ENCODE measurements at places on chromosomes 7 and 10. TPM values are rescaled to one million over a fixed set of nuclear protein-coding genes. Genes with fewer than 3 reads are reported as not detected.

DNA sequence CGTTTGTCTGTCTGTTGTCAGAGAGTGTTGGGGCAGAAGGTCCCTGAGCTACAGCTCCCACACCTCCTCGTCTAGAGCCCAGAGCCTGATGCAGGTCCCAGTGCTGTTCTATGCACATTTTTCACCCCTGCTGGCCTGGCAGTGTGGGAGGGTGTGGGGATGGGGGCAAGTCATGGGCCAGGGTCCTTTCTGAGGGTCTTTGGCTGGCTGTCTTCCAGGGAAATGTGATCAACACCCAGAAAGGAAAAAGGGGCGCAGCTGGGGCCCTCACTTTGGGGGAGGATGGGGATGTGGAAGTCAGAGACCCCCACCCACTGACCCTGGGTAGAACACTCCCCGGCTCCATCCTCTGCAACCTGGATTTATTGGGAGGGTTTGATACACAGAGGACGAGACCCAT lies 50.0 kb upstream of the ZNF716 start:
- no peaks in the 10 kb centered on the region for H3K36me3 ChIP-seq
- H3K27ac ChIP-seq = no peak overlapping the region
- H3K4me1 ChIP-seq = no peaks in the 10 kb centered on the region
- no peak for DNase-seq

DNA sequence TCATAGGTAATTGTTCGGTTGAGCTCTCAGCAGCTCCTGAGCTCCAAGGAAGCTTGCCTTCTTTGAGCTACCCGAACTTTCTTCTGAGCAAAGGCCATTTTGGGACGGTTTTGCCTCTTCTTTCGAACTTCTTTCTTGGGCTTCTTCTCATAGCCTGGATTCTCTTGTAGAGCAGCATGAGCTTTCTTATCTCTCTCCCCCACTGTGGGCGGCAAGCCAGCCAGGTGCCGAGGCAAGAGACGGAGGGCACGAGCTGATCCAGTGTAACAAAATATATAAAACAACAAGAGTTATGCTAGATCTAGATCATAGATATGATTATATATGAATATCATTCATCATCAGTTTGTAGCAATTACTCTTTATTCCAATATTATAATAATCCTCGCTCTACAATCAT lies 16.5 kb upstream of the KNDC1 start:
- H3K4me1 ChIP-seq = no peaks in the 10 kb centered on the region
- no peak for DNase-seq
- H3K4me3 ChIP-seq = no peak overlapping the region
- H3K36me3 ChIP-seq = no peaks in the 10 kb centered on the region
- H3K27me3 ChIP-seq = peaks cover 27% of the 10 kb centered on the region

DNA sequence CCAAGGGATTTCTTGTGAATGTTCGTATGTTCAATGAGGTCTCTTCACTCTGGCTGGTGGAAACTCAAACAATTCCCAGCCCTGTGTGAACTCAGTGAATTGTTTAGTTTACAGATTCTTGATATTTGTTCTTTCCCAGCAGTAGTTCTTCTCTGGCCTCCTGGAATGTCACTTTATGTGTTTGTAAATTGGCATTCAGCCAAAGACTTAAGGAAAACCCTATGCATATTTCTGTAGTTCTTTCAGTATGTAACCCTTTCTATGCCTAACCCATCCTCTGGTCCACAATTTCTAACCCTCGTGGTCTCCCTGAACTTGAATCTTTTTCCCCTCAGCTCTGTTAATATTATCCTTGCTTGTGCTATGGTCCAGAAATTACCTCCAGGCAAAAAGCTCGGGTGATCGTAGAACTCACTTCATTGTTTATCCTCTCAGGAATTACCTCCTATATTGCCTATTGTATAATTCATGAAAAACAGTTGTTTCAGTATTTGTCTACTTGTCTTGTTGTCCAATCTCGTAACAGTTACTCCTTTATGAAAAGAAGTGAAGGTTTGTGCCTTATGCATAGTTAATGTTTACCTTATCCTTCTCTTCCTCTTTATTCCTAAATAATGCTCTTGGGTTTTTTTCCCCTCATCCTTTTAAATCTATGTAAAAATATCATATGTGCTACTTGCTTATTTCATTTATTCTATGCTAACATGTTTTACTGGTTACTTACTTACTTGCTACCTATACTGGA lies 23.7 kb upstream of the AGR3 start:
- H3K27ac ChIP-seq = no peak overlapping the region
- H3K27me3 ChIP-seq = no peaks in the 10 kb centered on the region
- peaks cover 13% of the 10 kb centered on the region for H3K4me1 ChIP-seq
- H3K36me3 ChIP-seq = no peaks in the 10 kb centered on the region
- no peak overlapping the region for H3K4me3 ChIP-seq

- no peak overlapping the region for H3K27ac ChIP-seq
- H3K4me3 ChIP-seq = no peak overlapping the region
- no peak for DNase-seq
- H3K27me3 ChIP-seq = peaks cover 22% of the 10 kb centered on the region
- H3K4me1 ChIP-seq = no peaks in the 10 kb centered on the region
These were observed 76.2 kb upstream of the APBB1IP start for GRCh38 chr10:26361971-26362370.

DNA sequence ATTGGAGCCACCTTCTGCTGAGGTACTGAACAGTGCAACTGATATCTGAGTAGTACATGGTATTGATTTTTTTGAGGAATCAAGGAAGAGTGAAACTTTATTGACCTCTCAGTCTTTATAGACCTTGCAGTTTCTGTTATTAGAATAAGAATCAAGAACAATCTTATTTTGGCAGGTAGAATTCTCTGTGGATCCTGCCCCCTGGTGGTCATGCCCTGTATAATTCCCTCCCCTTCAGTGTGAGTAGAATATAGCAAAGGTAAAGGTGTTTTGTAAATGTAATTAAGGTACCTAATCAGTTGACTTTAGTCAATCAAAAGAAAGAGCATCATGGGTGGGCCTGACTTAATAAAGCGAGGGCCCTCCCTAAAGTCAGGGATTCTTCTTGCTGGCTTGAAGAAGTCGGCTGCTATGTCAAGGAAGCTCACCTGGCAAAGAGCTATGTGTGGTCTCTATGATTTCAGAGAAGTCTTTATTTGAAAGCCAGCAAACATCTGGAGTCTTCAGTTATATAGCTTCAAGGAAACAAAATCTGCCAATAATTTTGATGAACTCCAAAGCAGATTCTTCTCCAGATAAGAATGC lies 142.8 kb downstream of the LSM5 start:
- no peaks in the 10 kb centered on the region for H3K36me3 ChIP-seq
- peaks cover 18% of the 10 kb centered on the region for H3K27me3 ChIP-seq
- H3K4me3 ChIP-seq = no peak overlapping the region
- H3K4me1 ChIP-seq = no peaks in the 10 kb centered on the region

DNA sequence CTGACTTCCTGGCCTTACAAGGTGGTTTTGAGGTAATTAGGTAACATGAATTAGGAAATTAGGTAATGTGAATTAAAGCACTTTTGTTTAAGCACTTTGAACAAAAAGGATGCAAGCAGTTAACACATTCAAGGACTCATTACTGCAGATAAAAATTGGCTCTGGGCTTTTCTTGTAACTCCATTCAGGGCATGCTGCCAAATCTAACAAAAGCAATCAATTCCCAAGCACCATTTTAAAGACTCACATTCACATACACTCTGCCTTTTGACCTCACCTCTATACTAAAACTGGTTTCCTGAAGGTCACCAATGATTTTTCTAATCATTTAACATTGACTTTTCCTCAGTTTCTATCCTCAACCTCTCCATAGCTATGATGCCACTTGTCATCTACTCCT lies 251.2 kb upstream of the RHOBTB1 start:
- no peak for DNase-seq
- H3K4me1 ChIP-seq = no peaks in the 10 kb centered on the region
- H3K36me3 ChIP-seq = no peaks in the 10 kb centered on the region
- H3K27me3 ChIP-seq = no peaks in the 10 kb centered on the region

- no peaks in the 10 kb centered on the region for H3K27me3 ChIP-seq
- H3K27ac ChIP-seq = no peak overlapping the region
- H3K4me1 ChIP-seq = no peaks in the 10 kb centered on the region
- no peak for DNase-seq
These were observed 210.1 kb upstream of the KCTD7 start for GRCh38 chr7:66418537-66418936.

GRCh38 chr10:95183271-95184230 lies 10.5 kb upstream of the ACSM6 start:
- peaks cover 57% of the 10 kb centered on the region for H3K27me3 ChIP-seq
- peak overlapping the region; percentile 40 for H3K4me3 ChIP-seq
- no peak overlapping the region for H3K27ac ChIP-seq
- peak; percentile 57 for DNase-seq
- H3K4me1 ChIP-seq = no peaks in the 10 kb centered on the region

GRCh38 chr10:133087679-133088178 lies at the start of gene ADGRA1:
TSS of gene ADGRA1 (plus strand) at chr10:133087924. CDS start at chr10:133088910, 986 bp downstream.
- H3K27ac ChIP-seq = no peak within 1 kb of the TSS
- peak within 1 kb of the TSS; percentile 38 for H3K4me3 ChIP-seq
- no peaks in the 10 kb centered on the region for H3K36me3 ChIP-seq
- H3K27me3 ChIP-seq = peaks cover 36% of the 10 kb centered on the region
- no peaks in the 10 kb centered on the region for H3K4me1 ChIP-seq

DNA sequence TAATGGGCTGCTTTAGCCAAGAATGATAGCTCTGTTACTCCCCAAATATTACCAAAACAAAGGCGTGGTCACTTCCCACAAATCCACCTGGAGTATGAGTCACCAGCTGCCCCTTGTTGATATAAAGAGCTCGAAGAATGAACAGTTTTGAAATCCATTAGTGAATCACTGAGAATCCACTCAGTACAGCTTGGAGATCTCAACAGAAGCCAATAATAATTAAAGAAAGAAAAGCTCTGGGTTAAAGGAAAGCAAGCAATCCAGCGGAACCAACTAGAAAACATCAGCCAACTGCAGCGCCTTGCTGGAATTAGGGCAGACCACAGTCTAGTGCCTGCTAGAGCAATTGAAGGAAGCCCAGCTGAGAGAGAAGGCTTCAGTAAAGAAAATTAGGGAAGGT lies 576.0 kb upstream of the C7orf33 start:
- H3K4me1 ChIP-seq = no peaks in the 10 kb centered on the region
- DNase-seq = no peak
- no peak overlapping the region for H3K27ac ChIP-seq
- H3K4me3 ChIP-seq = no peak overlapping the region
- no peaks in the 10 kb centered on the region for H3K27me3 ChIP-seq
- H3K36me3 ChIP-seq = no peaks in the 10 kb centered on the region

- no peak overlapping the region for H3K27ac ChIP-seq
- no peak for DNase-seq
- no peaks in the 10 kb centered on the region for H3K36me3 ChIP-seq
- no peaks in the 10 kb centered on the region for H3K4me1 ChIP-seq
These were observed 1361.2 kb downstream of the XPNPEP1 start for GRCh38 chr10:108562105-108562504.

DNA sequence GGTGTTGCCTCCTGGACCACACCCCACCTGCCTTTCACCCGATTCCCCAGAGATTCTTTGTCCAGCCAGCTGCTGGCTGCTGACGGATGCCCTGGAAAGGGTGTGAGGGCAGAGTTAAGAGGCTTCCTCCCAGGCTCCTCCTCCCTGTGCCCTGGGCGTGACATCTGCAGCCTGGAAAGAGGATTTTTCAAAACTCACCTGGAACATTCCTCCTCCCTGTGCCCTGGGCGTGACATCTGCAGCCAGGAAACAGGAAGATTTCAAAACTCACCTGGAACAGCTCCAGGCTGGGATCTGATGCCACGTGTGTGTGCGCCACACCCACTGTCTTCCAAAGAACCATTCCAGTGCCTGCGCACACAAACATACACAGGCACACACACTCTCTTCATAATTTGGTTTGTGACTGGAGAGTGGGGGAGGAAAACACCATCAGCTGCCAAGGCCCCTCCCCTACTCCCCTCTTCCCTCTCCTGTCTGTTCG lies 5.2 kb downstream of the MARVELD1 start:
- peaks cover 27% of the 10 kb centered on the region for H3K4me1 ChIP-seq
- no peak for DNase-seq
- no peaks in the 10 kb centered on the region for H3K27me3 ChIP-seq
- H3K36me3 ChIP-seq = peaks cover 12% of the 10 kb centered on the region

DNA sequence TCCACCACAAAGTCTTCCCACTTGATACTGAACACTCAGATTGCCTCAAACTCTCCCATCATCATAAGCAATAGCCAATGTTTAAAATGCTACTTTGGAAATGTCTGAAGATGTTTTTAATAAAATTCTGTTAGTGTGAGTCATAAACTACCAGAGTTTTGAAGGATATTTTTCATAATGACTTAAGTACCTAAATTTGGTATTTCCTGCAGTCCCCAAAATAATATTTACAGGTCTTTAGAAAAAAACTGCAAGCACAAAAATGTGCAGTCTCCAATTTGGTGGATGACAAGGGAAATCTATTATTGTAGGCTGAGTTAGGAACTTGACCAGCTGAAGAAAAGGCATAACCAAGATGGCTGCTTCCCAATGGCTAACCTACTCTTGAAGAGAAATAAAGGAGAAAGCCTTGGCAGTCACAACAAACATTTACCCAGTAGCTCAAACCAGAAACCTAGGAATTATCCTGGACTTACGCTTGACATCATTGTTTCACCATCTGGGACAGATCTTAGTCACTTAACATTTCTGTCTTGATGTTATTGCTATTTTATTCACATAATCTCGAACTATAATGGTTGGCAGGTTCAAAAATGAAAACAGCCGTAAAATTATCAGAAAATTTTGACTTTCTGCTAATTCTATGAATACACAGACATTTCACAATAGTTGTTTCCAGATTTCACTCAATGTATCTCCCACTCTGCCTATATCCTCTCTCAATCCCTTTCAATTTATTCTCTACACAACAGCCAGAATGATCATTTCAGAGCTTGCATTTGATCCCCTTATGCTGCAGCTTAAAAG lies 111.2 kb upstream of the STEAP1B start:
- H3K4me1 ChIP-seq = no peaks in the 10 kb centered on the region
- no peak overlapping the region for H3K4me3 ChIP-seq
- no peaks in the 10 kb centered on the region for H3K27me3 ChIP-seq
- H3K27ac ChIP-seq = no peak overlapping the region
- DNase-seq = no peak
- H3K36me3 ChIP-seq = no peaks in the 10 kb centered on the region

DNA sequence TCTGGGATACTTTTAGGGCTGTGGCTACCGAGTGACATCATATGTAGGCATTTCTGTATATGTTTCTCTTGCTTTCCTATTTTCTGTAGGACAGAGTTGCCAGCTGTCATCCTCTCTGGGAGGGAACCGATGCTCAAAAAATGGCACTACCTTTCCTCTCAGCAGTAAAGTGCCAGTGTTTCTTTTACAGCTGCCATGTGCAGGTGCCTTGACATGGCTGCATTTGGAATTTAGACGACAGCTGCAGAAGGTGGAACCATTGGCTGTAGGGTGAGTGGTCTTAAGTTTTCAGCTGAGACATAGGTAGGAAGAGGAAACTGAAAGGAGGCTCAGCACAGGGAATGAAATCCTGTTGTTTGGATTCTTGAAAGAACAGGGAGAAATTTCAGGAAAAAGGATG lies 20.2 kb upstream of the RPA3 start:
- H3K4me3 ChIP-seq = no peak overlapping the region
- H3K27me3 ChIP-seq = no peaks in the 10 kb centered on the region
- no peaks in the 10 kb centered on the region for H3K36me3 ChIP-seq
- peaks cover 8% of the 10 kb centered on the region for H3K4me1 ChIP-seq

The MCM10 gene
- total RNA-seq = 89.3 TPM

The GDF10 gene
- 0.52 TPM for total RNA-seq

The SPDYE1 gene
- total RNA-seq = not detected

The NUTM2B gene
- total RNA-seq = 1.0 TPM

The ZNHIT1 gene
- total RNA-seq = 64.4 TPM

The UNCX gene
- 1.9 TPM for total RNA-seq

The CAMK1D gene
- total RNA-seq = 27.0 TPM

The BICC1 gene
- 2.2 TPM for total RNA-seq

The CASTOR2 gene
- 20.5 TPM for total RNA-seq

The PGAM1 gene
- total RNA-seq = 668 TPM

All from A673 (cell line).